ENCODE measurements at places on chromosomes 6 and 20.

- no peaks in the 10 kb centered on the region for H3K27me3 ChIP-seq
- no peaks in the 10 kb centered on the region for H3K36me3 ChIP-seq
- no peak for DNase-seq
- peaks cover 4% of the 10 kb centered on the region for H3K4me1 ChIP-seq
These were observed 41.6 kb upstream of the SLC22A2 start for GRCh38 chr6:160300076-160300695.

DNA sequence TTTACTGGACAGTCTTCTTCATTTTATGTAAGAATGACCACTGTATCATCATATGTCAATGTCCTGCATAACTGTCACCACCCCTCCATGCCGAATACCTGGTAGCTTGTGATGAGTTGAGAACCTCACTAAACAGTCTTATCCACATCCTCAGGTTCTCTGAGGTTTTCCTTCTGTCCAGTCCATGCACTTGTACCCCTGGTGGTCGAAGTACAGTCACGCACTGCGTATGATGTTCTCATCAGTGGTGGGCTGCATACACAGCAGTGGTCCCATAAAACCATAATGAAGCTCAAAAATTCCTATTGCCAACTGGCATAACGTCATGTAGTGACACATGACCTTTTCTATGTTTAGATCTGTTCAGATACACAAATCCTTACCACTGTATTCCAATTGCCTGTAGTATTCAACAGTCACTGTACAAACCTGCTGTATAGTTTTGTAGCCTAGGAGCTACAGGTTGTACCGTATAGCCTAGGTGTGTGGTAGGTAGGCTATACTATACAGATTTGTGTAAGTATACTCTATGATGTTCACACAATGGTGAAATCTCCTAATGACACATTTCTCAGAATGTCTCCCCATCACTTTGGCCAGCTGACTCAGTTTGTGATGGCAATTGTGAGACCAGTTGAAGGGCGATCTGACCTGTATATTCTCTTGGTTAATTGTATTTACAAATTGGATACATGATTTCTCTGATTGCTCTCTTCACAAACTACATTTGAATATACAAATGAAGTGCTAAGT is 31.3 kb upstream of the SDCBP2 start:
- no peak overlapping the region for H3K4me3 ChIP-seq
- no peak overlapping the region for H3K27ac ChIP-seq

GRCh38 chr6:166315436-166315835 is 7.2 kb upstream of the PRR18 start:
- H3K27me3 ChIP-seq, result no peaks in the 10 kb centered on the region
- H3K36me3 ChIP-seq, result no peaks in the 10 kb centered on the region
- no peaks in the 10 kb centered on the region for H3K4me1 ChIP-seq
- H3K27ac ChIP-seq, result no peak overlapping the region
- no peak overlapping the region for H3K4me3 ChIP-seq

GRCh38 chr6:90219209-90219985 is 77.2 kb downstream of the BACH2 start:
- H3K4me3 ChIP-seq, result no peak overlapping the region
- no peaks in the 10 kb centered on the region for H3K27me3 ChIP-seq
- DNase-seq, result no peak
- no peaks in the 10 kb centered on the region for H3K36me3 ChIP-seq
- H3K4me1 ChIP-seq, result peaks cover 9% of the 10 kb centered on the region

DNA sequence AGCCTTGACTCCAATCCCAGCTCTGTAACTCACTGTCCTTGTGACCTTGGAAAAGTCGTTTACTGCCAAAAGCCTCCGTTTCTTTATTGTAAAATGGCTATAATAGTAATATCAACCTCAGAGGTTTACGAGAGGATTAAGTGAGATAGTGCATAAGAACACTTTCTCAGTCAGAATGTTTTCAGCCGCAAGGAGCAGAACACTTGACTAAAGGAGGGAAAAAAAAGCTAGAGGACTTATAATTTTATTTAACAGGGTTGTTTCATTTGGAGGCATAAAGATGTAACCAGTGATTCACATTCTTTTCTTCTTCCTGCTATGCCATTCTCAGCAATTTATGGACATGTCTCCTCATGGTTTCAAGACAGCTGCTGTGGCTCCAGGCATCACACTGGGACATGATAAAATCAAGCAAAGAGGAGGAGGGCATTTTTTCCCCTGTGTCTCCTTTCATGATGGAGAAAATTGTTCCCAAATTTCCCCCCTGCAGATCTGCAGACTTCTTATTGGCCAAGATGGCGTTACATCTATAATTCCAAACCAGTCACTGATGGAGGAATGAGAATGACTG is 143.0 kb upstream of the PTPN1 start:
- H3K27me3 ChIP-seq, result no peaks in the 10 kb centered on the region
- H3K36me3 ChIP-seq, result no peaks in the 10 kb centered on the region
- DNase-seq, result no peak
- no peak overlapping the region for H3K27ac ChIP-seq
- no peak overlapping the region for H3K4me3 ChIP-seq

DNA sequence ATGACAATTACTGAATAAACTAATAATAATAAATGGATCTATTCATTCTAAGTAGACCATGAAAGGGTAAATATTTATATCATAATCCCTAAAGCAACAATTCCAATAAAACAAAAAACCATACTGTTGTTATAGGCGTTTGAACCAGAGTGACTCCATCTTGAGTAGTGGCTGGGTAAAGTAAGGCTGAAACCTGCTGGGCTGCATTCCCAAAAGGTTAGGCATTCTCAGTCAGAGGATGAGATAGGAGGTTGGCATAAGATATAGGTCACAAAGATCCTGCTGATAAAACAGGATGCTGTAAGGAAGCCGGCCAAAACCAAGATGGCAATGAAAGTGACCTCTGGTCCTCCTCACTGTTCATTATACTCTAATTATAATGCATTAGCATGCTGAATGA is 8.3 kb downstream of the OR2H1 start:
- DNase-seq, result no peak
- H3K4me3 ChIP-seq, result no peak overlapping the region

GRCh38 chr20:36085686-36086267 is 68.8 kb upstream of the EPB41L1 start:
- H3K4me1 ChIP-seq, result no peaks in the 10 kb centered on the region
- H3K36me3 ChIP-seq, result no peaks in the 10 kb centered on the region
- H3K27me3 ChIP-seq, result no peaks in the 10 kb centered on the region

DNA sequence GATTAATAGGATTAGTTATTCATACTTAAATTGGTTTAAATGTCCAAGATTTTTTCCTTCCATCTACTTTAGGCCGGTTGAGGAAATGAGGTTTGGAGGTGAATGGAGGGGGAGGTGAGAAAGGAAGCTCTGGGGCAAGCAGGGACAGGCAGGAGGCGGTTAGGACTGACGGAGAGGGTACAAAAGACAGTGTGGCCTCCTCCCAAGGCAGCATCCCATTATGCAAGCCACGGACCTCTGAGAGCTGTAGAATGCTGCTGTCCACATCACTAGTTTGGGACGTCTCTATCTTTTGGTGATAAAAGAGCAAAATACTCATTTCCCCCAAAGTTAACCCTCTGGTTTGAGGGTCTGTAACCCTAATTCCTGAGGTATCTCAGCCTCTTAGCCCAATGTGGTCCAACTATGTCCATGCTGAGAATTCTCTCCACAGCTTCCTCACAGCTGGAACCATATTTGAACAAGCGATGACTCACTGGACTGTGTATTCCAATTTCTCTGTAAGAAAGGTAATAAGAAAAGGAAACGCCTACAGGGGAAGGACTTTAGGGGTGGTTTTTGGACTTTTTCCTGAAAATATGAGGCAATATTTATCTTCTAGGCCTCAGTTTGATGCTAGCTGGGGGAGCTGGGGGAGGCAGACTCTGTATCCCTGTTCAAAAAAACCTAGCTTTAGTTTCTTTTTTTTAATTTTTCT is 172.2 kb downstream of the TFAP2B start:
- no peaks in the 10 kb centered on the region for H3K36me3 ChIP-seq
- H3K27me3 ChIP-seq, result no peaks in the 10 kb centered on the region
- DNase-seq, result no peak
- H3K27ac ChIP-seq, result no peak overlapping the region
- H3K4me1 ChIP-seq, result no peaks in the 10 kb centered on the region

- H3K27ac ChIP-seq, result no peak overlapping the region
- H3K27me3 ChIP-seq, result no peaks in the 10 kb centered on the region
- no peak overlapping the region for H3K4me3 ChIP-seq
- H3K36me3 ChIP-seq, result peaks cover 10% of the 10 kb centered on the region
- DNase-seq, result no peak
These were observed 78.1 kb downstream of the REPS1 start for GRCh38 chr6:138909975-138910374.

GRCh38 chr6:127582777-127583462 is 5.9 kb downstream of the C6orf58 start:
- H3K4me3 ChIP-seq, result no peak overlapping the region
- peaks cover 1% of the 10 kb centered on the region for H3K4me1 ChIP-seq
- H3K27ac ChIP-seq, result no peak overlapping the region
- H3K36me3 ChIP-seq, result no peaks in the 10 kb centered on the region
- no peaks in the 10 kb centered on the region for H3K27me3 ChIP-seq

DNA sequence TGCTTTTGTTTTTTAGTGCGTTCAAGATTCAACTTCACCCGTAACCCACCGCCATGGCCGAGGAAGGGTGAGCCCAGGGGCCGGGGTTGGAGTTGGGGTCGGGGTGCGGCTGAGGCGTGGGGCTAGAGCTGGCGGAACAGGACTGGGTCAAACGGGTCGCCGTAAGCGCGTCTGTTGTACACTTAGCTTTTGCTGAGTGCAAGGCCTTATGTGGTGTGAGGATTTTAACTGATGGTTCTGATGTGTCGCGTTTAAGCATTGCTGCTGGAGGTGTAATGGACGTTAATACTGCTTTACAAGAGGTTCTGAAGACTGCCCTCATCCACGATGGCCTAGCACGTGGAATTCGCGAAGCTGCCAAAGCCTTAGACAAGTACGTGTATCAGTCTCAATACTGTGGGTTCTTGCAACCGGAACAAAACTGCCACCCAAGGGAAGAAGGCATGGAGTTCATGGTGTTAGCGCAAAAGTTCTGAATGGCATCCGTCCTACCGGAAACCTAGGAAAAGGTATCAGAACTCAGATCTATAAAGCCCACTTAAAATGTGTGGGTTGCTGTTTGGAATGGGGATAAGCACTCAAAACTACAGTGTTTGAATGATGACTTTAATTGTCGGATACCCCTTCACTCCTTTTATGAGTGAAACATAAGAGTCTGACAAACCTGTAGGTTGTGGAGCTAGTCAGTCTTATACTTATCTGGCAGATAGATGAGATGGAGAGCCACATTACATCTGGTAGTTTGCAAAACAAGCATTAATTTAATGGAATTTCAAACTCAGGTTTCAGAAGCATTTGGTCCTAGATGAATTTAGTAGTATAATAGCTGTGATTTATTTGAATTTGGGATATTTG is 574 bp downstream of the RPS12 start:
- no peak overlapping the region for H3K27ac ChIP-seq
- no peak for DNase-seq
- peak overlapping the region; percentile 97 for H3K4me3 ChIP-seq

- no peaks in the 10 kb centered on the region for H3K27me3 ChIP-seq
- no peak overlapping the region for H3K27ac ChIP-seq
- no peak for DNase-seq
- H3K4me1 ChIP-seq, result no peaks in the 10 kb centered on the region
These were observed 45.1 kb downstream of the CEP85L start for GRCh38 chr6:118606268-118606667.

- no peak overlapping the region for H3K4me3 ChIP-seq
- DNase-seq, result no peak
- peaks cover 1% of the 10 kb centered on the region for H3K4me1 ChIP-seq
- no peaks in the 10 kb centered on the region for H3K27me3 ChIP-seq
These were observed 1.2 kb upstream of the ADGRF1 start for GRCh38 chr6:47043286-47043685.

DNA sequence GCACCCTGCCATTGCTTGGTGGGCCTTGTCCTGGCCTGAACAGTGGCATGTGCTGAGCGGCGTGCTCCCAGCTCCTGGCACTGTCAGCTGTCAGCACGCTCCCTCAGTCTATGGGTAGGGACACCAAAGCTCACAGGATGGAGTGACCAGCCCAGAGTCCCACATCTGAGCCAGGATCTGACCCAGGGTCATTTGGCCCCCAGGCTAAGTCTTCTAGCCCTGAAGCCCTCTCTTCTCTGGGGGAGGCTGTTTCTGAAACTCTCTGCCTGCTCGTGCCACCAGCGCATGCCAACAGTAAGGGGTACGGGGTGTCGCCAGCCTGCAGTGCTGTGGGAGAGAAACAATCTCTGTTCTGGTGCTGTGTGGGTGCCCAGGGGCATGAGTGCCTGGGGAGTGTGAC is 37.1 kb downstream of the CDH4 start:
- H3K27ac ChIP-seq, result no peak overlapping the region
- no peaks in the 10 kb centered on the region for H3K36me3 ChIP-seq
- H3K27me3 ChIP-seq, result no peaks in the 10 kb centered on the region
- H3K4me3 ChIP-seq, result no peak overlapping the region
- no peak for DNase-seq

DNA sequence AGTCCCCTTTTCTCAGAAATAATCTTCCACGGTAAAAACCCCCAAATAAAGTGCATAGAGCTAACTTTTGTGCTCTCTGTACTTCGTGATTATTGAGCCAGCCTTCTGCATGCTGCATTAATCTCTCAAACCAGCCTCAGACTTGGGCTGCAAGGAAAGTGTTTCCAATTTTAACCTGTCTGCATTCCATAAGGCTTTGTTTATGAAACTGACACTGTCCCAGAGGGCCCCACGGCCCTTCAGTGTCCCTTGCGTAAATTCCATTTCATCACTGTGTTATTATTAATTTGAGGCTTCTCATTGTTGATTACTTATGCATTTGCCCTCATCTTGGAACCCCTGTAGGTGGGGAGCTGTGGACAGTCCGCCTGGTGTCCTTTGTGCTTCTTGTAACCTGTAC is 15.6 kb upstream of the SNRPB2 start:
- no peak for DNase-seq
- H3K36me3 ChIP-seq, result no peaks in the 10 kb centered on the region
- no peak overlapping the region for H3K27ac ChIP-seq
- peaks cover 2% of the 10 kb centered on the region for H3K4me1 ChIP-seq

DNA sequence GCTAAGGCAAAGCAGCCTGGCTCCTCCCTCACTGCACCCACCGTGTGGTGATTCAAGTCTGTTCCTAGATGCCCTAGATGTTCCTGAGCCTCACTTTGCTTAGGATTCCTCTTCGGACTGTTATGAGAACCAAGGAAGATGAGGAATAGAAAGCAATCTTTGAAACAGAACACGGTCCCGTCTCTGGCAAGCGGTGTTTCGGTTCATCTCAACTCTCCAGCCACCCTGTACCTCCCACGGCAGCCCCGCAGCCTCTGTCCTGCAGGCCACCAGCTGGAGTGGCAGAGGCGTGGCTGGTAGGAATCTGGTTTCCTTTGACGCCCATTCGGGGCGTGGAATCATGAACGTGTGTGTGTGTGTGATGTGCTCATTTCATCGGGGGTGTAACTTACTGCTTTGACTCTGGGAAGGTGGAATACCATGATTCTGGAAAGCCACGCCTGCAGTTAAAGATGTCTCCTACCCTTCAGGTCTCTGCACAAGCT is 21.3 kb downstream of the PDE10A start:
- H3K4me1 ChIP-seq, result 0 out of 2 replicates have a peak, but pooled peaks cover 1% of the 10 kb centered on the region
- H3K4me3 ChIP-seq, result no peak overlapping the region
- no peak for DNase-seq

Data from iPS DF 6.9 (cell line).